ENCODE measurements at places on chromosomes 3 and 15. TPM values are rescaled to one million over a fixed set of nuclear protein-coding genes. Genes with fewer than 3 reads are reported as not detected.

MNS1 gene
- 1.6 TPM for total RNA-seq

SYNPR gene
- not detected for total RNA-seq

KY gene
- 0.20 TPM for total RNA-seq

RTP1 gene
- not detected for total RNA-seq

CALML4 gene
- total RNA-seq = 1.0 TPM

SLC12A8 gene
- total RNA-seq = 1.6 TPM

GATA2 gene
- 77.4 TPM for total RNA-seq

FAM107A gene
- total RNA-seq = 0.17 TPM

MEX3B gene
- 5.0 TPM for total RNA-seq

ABHD17C gene
- total RNA-seq = 10.0 TPM

EFCC1 gene
- total RNA-seq = not detected

SNX33 gene
- total RNA-seq = 22.6 TPM

Measured in HFFc6 (cell line).